ENCODE measurements at places on chromosomes 6 and 20.

DNA sequence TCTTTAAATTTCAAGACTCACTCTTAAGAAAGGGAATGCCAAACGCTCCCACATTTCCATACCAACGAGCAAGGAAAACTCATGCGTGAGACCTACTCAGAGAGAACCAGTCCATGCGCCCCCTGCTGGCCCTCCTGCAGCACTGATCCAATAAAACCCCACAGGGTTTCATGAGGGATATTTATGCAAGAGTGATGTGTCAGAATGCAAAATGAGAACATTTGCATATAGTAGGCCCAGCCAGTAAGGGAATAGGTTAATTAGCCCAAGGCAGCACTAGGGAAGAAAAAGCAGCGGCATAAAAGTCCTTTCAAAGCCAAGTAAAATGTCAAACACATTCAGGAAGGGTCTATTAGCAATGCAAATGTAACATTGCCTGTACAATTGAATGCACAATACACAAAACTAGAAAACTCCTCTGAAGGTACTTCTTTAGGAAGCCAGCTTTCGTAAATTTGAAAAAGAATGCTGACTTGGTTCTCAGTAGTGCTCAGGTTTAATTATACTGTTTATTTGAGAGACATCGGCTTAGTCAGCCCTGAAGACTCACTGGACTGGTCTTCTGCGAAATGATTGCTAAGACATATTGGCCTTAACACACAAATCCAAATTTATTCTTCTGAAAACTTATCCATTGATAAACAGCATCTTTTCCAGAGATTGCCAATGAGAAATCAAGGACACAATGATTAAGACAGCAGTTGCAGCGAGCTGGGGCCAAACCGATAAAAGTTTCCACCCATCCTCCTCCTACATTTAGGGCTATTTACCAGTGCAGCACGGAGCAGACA lies 93.2 kb downstream of the GMPR start:
- DNase-seq: peak; percentile 68

DNA sequence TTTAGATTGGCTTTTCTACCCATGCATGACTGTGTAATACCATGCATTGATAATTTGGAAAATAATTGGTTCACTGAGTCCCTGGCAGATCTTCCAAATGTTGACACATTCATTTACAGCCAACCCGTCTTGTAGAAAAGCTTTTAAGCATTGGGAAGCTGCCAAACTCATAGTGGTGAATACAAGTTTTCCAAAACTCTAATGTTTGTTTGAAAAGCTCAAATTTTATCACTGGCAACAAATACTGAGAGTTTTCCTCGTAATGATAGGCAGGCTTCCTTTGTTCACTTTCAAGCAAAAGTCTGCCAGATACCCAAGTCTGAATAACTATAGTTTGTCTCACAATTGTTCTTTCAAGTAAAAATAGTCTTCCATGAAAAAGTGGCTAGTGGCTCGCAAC lies 143.0 kb downstream of the FIG4 start:
- no peak for DNase-seq

DNA sequence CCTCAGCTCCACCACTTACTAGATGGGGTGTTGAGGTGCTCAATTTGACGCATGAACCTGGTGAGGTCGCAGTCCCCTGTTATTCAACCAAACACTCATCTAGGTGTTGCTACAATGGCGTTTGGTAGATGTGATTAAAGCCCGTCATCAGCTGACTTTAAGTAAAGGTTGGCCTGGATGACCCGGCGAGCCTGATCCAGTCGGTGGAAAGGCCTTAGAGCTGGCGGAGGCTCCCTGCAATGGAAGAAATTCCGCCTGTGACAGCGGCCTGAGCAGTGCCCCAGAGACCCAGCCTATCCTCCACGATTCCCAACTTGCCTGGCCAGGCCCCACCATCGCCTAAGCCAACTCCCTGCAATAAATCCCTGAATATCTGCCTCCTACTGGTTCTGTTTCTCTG lies 171.4 kb downstream of the BMP7 start:
- no peak for DNase-seq

DNA sequence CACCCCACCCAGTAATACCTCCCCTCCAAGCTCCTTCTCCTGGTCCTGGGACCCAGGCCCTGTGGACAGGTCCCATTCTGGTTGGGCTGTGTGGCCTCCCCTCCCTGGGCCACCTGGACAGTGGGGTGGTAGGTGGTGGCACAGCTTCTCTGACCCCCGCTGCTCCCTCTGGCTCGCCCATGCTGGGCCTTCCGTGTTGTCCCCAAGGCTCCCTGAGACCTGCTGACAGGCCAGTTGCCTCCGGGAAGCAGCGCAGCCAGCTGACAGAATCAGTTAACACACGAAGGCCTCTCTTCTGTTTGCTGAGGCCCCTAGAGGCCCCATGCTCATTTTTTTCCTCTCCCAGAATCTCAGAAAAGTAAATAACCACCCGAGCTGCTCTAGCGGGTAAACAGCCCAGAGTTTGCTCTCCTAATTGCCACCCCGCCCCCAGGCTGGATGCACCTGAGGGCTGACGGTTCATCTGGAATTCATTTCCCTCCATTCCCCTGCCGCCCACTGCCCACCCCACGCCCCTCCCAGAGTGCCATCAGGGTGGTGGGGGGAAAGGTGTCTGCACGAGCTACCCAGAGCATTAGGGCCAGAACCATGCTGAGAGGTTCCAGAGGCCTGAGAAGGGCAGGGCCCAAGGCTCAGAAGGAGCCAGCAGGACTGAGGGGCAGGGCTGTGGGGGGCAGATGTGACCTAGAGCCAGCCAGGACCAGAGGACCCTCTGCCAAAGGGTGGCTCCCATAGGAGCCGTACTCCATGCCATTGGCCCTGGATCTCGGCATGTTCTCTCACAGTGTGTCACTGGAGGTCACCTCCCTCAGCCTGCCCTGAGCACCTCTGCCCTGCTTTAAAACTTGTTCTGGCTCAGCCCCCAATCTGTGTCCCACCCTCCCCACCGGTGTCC lies 157.5 kb downstream of the GRM4 start:
- DNase-seq: no peak

DNA sequence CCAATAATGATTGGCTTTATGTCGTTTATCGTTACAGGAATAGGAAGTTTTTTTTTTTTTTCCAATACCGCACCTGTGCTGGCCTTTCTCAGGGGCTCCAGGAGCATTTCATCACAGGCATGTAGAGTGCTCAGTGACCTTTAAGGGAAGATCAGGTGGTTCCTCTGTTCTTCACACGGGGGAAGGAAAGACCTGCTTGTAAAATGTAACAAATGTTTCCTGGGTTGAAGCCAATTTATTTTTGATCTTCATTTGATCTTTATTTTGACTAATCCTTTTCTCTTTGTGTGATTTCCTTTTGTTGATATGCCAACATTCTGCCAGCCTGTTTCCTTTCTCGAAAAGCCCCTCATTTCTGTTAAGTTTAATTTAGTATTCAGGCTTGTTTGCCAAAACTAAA lies 61.9 kb upstream of the HBS1L start:
- DNase-seq: no peak

GRCh38 chr20:54140067-54140466 lies 33.7 kb downstream of the CYP24A1 start:
- DNase-seq: no peak

- DNase-seq: no peak
These were observed 7.8 kb upstream of the NCOA3 start for GRCh38 chr20:47493963-47494293.

DNA sequence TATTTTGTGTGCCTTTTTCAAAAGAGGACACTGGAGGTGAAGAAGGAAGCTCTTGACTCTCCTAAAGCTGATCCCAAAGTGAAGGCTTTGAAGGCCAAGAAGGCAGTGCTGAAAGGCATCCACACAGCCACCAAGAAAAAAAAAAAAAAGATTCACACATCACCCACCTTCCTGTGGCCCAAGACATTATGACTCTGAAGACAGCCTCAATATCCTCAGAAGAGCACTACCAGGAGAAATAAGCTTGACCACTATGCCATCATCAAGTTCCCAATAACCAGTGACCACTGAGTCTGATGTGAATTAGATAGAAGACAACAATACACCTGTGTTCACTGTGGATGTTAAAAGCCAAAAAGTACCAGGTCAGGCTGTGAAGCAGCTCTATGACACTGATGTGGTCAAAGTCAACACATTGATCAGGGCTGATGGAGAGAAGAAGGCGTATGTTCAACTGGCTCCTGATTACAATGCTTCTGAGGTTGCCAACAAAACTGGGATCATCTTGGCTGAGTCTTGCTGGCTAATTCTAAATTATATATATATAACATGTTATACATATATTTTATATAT lies 59.4 kb downstream of the PLCG1 start:
- no peak for DNase-seq

- DNase-seq: no peak
These were observed 232.2 kb upstream of the FLRT3 start for GRCh38 chr20:14569641-14570040.

- DNase-seq: no peak
These were observed at the start of gene MYMX for GRCh38 chr6:44216677-44217331. Gene MYMX, plus strand, starts transcription at chr6:44216926. Its CDS starts 546 bp downstream, at chr6:44217472.

GRCh38 chr20:23200914-23201313 lies 114.8 kb upstream of the CD93 start:
- DNase-seq: no peak

DNA sequence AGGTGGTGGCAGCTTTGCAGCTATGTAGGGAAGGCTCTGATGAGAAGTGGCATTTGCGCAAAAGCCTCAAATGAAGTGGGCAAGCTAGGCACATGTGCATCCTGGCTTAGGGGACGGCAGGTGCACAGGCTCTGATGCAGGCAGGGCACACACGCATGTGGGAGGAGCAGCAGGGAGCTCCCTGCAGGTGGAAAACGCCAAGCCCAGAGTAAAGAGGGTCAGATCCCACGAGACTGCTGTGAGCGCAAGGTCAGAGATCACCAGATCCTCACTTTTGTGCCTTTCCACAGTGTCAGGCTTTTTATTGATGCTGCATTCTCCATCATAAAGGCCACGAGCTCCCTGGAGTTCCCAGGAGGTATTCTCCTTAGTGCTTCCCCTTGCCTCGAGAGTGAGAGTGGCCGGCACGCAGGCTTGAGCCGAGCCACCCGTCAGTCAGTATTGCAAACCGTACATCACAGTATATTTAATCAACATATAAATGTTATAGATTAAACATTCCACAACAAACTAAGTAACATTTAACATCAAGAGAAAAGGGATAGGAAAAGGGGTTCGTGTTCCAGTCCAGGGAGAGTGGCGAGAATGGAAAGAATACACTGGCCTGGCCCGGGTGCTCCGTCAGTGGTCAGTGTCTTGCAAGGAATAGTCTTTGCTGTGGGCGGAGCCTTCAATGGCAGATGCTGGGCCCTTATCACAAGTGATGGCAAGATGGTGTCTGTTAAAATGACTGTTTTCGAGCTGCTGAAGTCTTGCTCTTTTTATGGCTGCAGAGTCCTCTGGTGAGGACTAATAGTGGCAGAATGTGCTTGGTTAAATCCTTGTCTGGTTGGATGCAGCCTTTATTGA lies 109.4 kb downstream of the SYNDIG1 start:
- DNase-seq: no peak

- DNase-seq: no peak
These were observed 28.4 kb downstream of the WRNIP1 start for GRCh38 chr6:2793534-2794151.

DNA sequence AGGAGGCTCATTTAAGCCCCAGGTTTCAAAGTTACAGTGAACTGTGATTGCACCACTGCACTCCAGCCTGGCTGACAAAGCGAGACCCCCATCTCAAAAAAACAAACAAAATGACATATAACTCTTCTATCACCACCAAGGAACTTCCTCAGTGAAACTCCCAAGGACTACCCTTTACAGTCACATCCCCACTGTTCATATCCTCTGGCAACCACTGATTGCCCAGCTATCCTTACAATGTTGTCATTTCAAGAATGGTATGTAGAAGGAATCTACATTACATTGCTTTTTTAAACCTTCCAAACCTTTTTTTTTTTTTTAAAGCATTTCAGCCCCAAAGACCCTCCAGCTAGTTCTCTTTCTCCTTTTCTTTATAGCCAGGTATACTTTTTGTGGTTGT lies 123.1 kb upstream of the CARMIL1 start:
- DNase-seq: no peak

DNA sequence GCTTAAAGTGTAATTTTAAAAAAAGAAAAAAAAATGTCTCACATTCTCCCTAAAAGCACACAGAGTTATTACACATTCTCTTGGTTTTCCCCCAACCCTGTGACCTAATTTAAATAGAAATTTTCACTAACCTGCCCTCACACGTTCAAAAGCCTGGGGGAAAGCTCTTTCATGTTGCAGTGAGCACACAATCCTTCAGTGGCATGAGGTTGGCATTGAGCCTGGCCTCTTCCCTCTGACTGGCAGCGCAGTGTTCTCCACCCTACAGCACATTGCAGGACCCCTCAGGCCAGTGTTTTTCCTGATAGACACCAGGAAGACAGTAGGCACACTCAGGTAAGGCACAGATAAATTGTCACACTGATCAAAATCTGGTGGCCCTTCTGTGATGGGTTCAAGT lies 34.1 kb downstream of the TNFRSF21 start:
- no peak for DNase-seq

DNA sequence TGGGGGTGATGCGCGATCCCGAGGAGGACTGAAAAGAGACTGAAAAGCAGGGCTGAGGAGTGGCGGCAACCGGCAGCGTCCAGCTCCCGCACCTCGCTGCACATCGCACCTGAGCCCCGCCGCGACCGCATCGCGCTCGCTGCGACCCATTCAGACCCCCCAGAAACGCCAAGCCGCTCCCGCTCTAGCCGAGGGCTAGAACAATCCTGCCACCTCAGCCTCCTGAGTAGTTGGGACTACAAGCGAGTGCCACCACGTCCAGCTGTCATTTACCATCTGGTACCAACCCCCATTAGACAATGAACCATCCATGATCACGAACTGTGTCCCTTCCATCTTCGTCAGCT lies 33.2 kb downstream of the HLA-A start:
- DNase-seq: no peak

- no peak for DNase-seq
These were observed 26.0 kb upstream of the CCND3 start for GRCh38 chr6:41967312-41968287.

DNA sequence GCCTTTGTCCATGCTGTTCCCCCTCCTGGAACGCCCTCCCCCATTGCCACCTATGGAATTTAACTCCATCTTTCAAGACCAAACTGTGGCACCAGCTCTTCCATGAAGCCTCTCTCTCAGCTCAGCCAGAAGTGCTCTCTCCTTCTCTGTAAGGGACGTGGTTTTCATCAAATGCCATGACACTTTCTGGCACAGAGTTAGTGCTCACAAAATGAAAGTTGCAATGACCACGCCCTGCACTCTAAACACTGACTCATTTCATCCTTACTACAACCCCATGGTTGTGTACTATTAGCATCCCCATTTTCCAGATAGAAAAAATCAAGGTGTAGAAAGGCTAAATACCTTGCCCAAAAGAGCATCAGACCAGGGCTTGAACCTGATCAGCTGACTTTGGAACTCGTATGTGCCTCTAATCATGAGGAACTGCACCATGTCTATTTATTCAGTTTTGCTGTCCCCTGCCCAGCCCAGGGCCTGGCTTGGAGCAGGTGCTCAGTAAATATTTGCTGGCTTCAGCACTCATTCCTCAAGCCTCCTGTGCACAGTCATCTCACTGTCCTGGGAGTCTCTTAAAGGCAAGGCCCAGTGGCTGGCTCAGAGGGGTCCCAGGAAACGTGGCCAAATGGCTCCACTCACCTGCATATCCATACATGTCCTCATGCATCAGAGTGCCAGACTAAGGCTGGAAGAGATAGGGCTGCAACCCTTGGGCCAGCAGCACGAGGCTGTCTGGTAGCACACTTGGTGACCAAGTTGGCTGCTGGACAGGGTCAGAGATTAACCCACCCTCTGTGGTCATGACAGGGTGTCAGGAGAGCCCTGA lies 77.9 kb downstream of the MRPL14 start:
- DNase-seq: no peak

GRCh38 chr6:85089255-85089654 lies 324.9 kb upstream of the TBX18 start:
- no peak for DNase-seq

GRCh38 chr6:136682292-136682691 lies 110.0 kb downstream of the MAP3K5 start:
- DNase-seq: no peak
